ENCODE measurements at places on chromosomes 3 and 15. TPM values are rescaled to one million over a fixed set of nuclear protein-coding genes. Genes with fewer than 3 reads are reported as not detected.

DNA sequence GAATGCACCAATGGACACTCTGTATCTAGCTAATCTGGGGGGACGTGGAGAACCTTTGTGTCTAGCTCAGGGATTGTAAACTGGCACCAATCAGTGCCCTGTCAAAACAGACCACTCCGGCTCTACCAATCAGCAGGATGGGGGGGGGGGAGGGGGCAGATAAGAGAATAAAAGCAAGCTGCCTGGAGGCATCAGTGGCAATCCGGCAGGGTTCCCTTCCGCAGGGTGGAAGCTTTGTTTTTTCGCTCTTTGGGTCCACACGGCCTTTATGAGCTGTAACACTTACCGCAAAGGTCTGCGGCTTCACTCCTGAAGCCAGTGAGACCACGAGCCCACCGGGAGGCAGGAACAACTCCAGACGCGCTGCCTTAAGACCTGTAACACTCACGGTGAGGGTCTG lies 827.1 kb downstream of the PLOD2 start:
- no peak for DNase-seq

DNA sequence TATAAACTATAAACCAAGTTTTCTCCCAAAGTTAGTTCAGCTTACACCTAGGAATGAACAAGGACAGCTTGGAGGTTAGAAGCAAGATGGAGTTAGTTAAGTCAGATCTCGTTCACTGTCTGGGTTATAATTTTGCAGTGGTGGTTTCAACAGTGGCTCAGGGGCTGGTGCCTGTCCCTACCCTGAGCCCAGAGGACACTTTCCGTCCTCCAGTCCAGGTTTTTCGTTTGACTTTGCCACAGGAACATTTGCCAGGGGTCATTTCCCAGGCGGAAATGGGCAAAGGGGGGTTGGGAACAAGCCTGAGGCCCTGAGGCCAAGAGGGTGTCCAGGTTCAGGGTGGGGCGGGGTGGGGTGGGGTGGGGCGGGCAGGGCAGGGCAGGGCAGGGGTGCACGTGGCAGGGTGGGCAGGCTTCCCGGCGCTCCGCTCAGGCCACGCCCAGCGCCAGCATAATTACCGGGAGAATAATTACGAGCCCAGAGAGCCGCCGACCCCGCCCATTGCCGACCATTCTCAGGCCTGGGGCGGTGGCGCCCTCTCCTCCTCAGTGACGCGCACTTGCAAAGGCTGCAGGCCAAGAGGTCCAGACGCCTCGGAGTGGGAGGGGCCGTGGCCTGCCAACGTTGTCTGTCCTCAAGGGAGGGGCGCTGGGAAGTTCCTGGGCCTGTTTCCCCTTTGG lies 70.4 kb downstream of the KLF13 start:
- no peak for DNase-seq

DNA sequence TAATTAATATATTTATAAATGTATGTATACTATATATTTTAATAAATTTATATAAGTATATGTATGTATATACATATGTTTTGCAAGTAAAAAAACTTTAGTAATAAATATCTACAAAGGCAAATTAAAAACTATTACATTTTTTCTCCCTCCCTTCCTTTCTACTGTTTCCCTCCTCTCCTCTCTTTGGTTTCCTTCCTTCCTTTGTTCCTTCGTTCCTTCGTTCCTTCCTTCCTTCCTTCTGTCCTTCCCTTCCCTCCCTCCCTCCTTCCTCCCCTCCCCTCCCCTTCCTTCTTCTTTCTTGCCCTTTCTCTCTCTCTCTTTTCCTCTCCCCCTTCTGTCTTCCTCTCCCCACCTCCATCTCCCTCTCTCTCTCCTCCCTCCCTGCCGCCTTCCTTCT lies 423.6 kb downstream of the LPP start:
- no peak for DNase-seq

LYZL4 gene
- not detected for polyA plus RNA-seq

GRCh38 chr3:78123058-78123457 lies 1083.2 kb downstream of the ROBO2 start:
- DNase-seq, result no peak

- DNase-seq, result no peak
These were observed 53.7 kb downstream of the BDH1 start for GRCh38 chr3:197501879-197502620.

DNA sequence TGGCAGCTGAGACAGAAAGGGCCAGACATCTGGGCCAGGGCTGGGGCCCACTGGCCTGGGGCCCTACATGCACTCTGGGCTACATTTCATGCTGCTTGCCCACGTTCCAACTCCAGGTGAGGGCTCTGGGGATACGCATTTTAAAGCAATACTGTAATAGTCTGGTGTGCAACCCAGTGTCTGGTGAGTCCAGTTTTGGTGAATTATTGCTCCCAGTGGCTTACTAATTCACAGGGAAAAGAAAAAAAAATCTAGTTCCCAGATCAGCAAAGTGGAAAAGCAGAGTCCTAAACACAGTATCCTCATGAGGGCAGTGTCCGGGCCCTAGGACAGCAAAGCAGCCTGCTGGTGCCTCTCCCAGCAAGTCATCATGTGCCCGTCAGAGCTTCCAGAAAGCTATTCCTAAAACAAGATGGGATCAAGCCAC lies 82.4 kb downstream of the CCNL1 start:
- DNase-seq, result no peak

GRCh38 chr15:98646546-98647025 lies 1.8 kb upstream of the IGF1R start:
- no peak for DNase-seq

- no peak for DNase-seq
These were observed 262.1 kb upstream of the TBL1XR1 start for GRCh38 chr3:177459401-177459800.

- DNase-seq, result no peak
These were observed 7.6 kb downstream of the CX3CR1 start for GRCh38 chr3:39272191-39272590.

GRCh38 chr3:37944391-37944842 lies 46.2 kb upstream of the VILL start:
- no peak for DNase-seq

- no peak for DNase-seq
These were observed 1.1 kb downstream of the RCCD1 start for GRCh38 chr15:90955624-90956273.

GRCh38 chr3:16665282-16665741 lies 60.1 kb upstream of the DAZL start:
- DNase-seq, result no peak

DNA sequence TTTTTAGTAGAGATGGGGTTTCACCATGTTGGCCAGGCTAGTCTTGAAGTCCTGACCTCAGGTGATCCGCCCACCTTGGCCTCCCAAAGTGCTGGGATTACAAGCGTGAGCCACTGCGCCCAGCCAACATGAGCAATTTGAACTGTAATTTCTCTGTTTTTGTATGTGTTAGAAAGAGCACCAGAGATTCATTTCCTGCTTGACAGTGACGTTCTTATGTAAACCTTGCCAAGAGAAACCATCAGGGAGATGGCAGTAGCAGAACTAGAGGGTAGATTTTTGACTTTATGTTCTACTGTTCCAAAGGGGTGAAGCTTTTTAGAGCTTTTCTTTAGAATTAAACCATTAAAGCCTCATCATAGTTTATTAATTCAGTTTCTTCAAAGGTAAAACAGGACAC lies 148.1 kb upstream of the UMPS start:
- DNase-seq, result no peak

DNA sequence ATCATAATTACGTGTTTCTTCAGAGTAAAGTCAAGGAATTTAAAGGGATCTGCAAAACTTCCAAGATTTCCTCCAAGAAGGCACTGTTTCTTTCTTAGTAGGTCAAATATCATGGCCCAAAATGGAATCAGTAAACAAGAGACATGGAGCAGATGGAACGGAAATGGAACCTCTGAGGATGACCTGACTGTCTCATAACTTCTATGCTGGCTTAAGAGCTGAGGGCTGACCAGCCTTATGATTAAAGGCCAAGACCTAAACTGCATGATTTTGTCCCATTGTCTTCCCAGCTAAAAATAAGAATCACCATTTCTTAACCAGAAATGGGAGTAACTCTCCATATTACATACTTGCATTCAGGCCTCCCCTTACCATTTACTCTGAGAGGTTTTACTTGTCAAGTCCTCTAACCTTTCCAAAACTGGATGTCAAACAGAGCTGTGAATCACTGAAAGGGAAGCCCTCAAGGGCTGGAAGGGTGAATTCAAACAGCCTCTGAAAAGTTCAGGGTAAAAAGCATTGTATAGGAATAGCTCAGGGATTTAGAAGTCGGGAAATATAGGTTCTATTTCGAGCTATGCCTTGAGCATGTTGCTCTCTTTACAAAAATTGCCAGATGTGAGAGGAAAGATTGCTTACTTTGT lies 103.7 kb downstream of the MEIS2 start:
- DNase-seq, result no peak

- DNase-seq, result no peak
These were observed 9.8 kb upstream of the TXNRD3 start for GRCh38 chr3:126664591-126665214.

DNA sequence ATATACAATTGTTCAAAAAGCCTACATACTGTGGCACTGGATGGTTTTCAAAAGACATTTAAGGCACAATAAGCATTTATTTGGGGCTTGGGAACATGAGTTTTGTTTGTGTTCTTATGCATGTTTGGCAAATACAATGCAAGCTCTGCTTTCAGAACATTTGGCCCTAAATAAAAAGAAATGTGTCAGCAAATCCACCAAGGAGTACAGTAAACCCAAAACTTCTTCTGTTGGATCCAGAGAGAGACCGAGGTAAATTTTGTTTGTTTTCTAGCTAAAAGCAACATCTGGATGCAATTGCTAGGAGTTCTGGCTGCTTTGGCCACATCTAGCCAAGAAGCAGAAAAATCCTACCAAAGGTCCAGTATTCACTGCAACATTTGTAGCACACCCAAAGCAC lies 168.8 kb downstream of the DCLK3 start:
- no peak for DNase-seq

GRCh38 chr15:81015621-81016488 lies 15.1 kb downstream of the TLNRD1 start:
- DNase-seq, result no peak

ACKR2 gene
- not detected for polyA plus RNA-seq

HRH1 gene
- polyA plus RNA-seq, result 24.6 TPM

DNA sequence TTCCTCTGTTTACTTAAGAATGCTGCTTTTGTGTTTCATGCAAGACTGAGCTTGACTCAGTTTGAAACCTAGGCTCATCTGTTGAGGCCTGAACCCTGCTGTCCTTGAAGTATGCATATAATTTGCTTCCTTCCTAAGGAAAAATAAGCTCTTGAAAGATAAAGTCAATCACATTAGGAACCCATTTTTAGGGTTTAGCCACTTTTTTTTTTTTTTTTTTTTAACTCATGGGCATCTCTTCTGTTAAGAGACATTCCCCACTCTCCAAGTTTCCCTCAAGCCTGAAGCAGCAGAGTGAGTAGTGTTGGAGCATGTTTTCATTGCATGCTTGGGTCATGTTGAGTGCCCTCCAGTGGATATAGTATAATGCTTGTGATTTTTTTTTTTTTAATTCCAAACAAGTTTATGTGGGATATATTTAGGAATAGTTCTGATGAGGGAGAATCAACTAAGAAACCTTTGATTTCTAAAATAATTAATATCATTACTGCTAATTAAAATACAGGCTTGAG lies 3.6 kb downstream of the CTNNB1 start:
- DNase-seq, result no peak

GRCh38 chr3:140166861-140167599 lies 232.0 kb downstream of the CLSTN2 start:
- DNase-seq, result no peak

DNA sequence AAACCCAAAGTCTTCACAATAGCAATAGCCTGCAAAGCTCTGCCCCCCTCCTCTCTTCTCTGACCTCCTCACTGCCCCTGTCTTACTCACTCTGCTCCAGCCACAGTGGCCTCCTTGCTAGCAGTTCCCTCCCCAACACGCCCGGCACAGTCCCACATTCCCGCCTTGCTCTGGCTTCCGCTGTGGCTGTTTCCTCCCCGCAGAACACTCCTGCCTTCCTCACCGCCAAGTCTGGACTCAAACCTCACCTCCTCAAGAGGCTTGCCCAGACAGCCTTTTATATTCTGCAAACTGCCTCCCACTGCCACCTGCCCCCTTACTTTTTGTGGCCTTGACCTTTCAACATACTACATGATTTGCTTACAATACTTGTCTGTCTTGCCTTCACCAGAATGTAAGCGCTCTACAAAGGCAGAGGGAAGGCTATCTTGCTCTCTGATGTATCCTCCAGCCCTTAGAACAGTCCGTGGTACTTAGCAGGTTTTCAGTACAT lies 406 bp upstream of the MPI start:
- DNase-seq, result no peak

DNA sequence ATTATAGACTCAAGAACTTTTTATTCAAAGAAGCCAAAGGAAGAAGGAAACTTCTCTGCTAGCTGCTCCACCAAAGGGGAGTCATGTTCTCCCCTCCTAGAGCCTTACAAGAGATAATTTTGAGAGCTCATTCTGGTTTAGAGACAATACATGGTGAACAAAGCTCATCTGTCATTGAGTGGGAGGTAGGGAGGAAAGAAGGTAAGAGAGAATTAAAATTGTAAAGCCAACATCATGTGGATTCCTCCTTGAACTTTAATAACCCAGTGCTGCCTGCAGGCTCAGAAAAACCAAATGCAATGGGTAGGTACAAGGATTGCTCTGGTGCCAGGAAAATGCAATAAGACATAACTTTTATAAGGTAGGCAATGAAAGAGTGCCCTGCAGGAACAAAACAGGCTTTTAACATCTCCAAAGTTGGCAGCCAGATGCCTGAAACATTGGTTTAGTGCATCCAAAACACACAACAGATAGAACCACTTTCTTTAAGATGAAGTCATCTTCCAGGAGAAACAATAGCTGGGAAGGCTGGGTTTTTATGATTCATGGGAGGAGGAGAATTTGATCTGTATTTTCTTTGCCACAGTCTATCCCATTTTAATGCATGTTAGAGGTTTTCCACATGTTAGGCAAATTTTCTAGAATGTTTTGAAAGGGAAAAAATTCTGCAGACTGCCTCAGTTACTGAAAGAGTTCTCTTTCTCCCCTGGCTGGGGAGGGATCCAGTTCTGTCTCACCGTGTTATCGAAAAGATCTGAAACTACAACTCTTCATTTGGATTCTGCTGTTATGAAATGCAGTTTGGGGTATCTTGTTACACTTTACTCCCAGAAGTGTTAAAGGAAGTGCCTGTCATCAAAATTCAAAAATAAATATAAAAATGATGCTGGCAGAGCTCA lies 11.3 kb upstream of the ARHGEF3 start:
- no peak for DNase-seq

GRCh38 chr3:81132995-81133394 lies 628.5 kb downstream of the GBE1 start:
- DNase-seq, result no peak

PRR20G gene
- polyA plus RNA-seq, result not detected

- no peak for DNase-seq
These were observed 207.5 kb downstream of the SLC9A9 start for GRCh38 chr3:143640774-143641173.

FBLN2 gene
- polyA plus RNA-seq, result 23.9 TPM

C3orf85 gene
- polyA plus RNA-seq, result not detected

DNA sequence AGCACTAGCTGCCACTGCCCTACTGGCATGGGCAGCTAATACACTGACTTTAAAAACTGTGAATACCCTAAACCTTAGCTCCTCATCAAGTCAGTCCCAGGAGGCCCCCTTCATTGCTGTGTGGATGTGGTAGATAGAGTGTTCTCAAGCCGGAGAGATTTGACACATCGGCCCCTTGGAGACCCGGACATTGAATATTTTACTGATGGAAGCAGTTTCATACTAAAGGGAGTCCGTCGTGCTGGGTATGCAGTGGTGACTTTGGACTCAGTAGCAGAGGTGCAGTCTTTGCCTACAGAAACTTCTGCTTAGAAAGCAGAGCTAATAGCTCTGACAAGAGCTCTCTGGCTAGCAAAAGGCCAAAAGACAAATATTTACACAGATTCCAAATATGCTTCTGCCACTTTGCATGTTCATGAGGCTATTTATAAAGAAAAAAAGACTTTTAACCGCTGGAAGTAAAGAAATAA lies 17.5 kb downstream of the CCR4 start:
- DNase-seq, result no peak

VILL gene
- polyA plus RNA-seq, result 5.3 TPM
